ENCODE measurements at places on chromosomes 7 and 10.

- DNase-seq = no peak
Measured at GRCh38 chr7:38858259-38858884, 50.6 kb downstream of the VPS41 start.

DNA sequence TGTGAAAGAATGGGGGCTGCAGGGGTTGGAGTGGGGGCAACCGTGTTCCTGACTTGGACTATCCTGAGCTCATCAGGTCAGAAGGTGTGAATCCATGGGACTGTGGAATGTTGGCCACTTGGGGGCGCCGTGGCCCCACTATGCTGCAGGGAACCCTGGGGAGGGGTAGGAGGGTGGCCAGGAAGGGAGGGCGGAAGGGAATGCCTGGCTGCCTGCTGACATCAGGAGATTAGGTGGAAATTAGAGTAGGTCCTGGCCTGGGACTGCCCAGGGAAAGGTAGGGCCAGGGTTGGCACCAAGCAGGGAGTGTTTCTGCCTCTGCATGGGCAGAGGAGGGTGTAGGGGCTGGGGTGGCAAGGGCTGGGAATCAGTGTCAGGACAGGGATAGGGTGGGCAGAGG, 65.8 kb upstream of the PRSS58 start:
- peak; percentile 38 for DNase-seq

GRCh38 chr7:157686285-157686894, 349.6 kb downstream of the DNAJB6 start:
- no peak for DNase-seq

GRCh38 chr10:53093878-53094277, 321.3 kb upstream of the MBL2 start:
- DNase-seq = no peak

DNA sequence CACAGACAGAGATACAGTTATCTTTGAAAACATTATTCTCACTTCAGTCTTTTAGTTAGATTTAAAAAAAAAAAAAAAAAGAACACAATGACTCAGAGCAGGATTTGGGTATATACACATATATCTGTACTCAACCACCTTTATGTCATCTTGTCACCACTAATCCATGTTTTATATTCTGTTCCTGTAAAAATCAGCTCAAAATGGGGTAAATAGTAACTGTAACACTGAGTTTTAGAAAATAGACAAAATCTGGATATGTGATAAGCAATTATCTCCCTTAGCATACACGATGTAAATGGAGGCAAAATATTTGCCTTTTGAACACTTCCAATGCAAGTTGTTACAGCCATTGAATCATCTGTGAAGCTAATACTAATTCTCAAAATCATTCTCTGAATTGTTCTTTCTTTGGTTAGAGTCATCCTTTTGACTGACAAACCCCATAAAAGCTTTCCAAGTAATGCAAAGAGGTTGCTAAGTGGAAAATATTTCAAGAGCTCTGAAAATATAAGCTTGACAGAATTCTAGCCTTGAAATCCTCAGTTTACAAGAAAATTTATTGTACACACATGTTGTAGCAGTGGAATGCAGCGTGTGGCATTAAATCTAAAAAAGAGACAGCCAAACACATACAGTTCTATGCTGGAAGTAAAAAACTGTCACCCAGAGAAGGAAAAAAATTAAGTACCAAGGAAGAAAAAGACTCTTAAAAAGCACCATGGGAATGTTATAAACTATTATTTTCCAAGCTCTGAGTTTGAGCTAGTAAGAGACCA, 502.2 kb upstream of the PHF14 start:
- no peak for DNase-seq

GRCh38 chr10:96967847-96968246, 135.7 kb downstream of the LCOR start:
- no peak for DNase-seq

DNA sequence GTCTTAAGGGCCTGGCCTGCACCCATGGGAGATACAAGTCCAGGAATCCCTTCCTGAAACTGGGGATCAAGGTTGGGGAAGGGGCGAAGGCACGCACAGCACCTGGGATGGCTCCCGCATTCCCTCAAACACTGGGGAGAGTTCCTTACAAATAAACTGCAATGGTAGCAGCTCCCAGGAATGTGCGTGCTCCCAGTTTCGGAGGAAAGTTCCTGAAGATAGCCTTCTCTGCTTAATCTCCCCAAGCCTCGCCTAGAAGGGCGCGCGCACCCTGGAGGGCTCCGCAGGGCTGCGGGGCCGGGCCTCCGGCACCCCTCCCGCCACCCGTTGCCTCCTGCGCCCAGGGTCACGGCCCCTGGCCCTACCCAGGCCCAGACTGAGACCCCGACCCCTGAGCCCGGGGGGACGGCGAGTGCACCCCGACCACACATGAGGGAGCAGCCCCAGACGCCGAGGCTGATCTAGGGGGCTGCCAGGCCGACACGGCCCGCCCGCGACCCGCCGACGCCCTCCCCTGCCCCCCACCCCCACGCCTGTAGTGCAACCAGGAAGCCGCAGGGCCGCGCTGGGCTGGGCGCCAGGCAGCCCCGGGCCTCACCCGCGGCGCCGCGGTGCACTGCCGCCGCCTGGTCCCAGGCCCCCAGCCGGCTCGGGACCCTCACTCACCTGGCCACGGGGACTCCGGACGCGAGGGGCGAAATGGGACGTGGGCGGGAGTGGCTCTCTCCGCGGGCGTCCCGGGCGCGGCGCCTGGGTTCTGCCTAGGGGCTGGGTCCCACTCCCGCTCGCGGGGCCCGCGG, 460 bp downstream of the ANXA11 start:
- DNase-seq = peak; percentile 47

DNA sequence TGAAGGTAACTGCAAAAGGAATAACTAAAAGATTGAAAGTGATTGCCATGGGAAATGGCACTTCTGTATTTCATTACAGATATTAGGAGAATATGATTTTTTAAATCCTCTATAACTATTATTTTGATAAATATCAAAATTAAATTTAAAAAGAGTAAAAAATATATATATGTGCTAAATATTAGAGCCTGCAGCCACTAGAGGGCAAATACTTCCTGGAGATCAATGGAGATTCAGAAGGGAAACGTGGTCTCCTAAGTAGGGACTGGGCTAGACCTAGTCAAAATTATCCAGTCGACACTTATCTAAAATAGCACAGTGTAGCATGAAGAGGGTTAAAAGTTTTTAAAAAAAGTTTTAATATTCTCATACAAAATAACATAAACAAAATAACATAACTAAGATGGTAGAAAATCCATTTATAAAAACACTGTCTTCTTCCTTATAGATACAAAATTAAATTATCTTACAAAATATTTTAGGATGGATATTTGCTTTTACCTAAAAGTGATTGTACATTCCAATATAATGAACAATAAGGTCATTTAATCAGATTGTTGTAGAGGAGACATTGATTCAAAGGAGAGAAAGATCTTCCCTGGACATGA, 434.3 kb downstream of the MDFIC start:
- DNase-seq = peak; percentile 28

DNA sequence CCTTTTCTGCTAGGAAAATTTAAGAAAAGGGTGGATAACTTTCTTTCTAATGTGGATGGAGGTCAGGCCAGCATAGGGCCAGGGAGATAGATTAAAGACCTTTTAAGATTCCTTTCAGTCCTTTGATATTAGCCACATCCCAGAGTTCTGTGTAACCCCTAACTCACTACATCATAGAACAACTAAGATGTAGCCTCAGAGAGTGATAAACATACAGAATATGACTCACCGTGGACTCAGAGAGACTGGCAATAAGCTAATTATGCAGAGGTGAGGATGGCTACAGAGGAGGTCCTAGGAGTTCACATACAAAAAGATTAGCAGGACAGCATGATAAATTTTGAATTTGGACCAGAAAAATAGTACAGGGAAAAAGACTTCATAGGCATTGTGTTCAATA, 141.0 kb downstream of the AOAH start:
- no peak for DNase-seq

- DNase-seq = peak; percentile 85
Measured at GRCh38 chr7:139829025-139829774, at the start of gene TBXAS1. Gene TBXAS1, plus strand, starts transcription at chr7:139829264. Its CDS starts 127 bp downstream, at chr7:139829391.

- peak; percentile 57 for DNase-seq
Measured at GRCh38 chr10:77609781-77610272, 27.8 kb downstream of the KCNMA1 start.

DNA sequence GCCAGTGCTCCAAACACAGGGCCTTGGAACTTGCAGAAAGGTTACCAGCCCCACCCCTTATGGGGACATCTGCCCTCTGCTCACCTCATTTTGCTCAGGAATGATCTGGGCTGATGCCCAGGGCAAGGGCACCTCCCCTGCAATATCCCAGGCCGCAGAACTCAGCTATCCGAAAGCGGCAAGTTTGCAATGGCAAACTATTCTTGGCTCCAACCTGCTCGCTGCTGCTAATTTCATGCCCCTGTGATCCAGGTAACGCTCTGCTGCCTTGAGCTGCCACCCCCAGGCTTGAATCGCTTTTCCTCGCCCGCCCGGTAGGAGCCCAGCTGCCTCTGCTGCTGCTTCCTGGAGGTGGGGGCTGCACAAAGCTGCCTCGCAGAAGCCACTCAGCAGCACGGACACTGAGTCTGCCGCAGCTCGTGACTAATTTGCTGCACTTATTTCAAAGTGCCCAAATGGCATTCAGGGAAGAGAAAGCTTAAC, 18.2 kb downstream of the SLC29A3 start:
- DNase-seq = no peak

GRCh38 chr10:52488606-52489485, 174.8 kb downstream of the DKK1 start:
- DNase-seq = peak; percentile 53

DNA sequence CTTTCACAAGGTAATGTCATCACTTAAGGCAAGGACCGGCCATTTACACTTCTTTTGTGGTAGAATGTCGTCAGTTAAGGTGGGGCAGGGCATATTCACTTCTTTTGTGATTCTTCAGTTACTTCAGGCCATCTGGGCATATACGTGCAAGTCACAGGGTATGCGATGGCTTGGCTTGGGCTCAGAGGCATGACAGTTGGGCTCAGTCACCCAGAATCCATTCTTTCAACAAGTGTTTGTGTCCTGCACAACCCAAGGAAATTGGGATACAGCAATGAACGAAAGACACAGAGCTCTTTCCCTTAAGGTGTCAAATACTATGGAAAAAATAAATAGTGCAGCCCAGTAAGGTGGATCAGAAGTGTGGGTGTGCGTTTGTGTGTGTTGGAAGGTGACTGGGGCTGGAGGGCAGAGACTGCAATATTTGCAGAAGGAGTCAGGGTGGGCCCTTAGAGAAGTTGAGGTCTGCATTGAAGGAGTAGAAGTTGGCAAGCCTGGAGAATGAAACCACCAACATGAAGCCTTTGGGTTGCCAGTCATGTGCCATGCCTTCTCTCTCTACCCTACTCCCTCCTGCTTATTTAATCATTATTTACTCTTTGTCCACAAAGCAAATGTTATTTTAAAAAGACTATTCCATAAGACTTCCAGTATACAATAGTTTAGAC, 222.8 kb upstream of the PRKCQ start:
- DNase-seq = no peak

DNA sequence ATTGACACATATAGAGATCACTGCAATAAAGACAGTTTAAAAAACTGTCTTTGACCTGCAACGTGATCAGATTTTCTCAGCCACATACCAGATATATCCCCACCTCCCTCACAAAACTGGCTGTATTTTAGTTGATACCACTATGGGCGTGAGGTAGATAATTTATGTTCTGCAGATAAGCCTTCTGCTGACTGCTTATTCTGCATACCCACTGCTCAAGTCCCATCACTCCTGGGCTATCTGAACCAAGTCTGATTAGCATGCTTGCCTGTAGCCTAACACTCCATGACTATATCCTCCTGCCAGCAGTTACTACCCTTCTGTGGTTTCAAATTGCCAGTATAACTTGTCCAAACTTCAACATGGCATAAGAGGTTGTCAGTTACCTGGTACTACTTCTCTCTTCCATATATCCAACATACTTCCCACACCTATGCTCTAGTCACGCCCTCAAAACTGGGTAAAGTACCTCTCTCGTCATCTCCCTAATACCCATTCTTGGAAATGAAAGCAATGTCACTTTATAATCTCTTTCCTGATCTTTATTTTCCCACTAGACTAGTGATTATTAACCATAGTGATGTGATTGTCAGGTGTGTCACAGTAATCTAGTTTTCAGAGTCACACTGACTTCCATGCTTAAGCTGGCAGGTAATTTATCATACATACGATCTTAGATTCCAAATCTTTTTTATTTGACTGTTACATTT, 70.7 kb downstream of the MALSU1 start:
- DNase-seq = no peak

GRCh38 chr10:101614663-101615524, 26.8 kb downstream of the DPCD start:
- no peak for DNase-seq

All from suppressor macrophage treated with lipopolysaccharide for 4 hours (primary cell).